ENCODE measurements at places on chromosomes 16 and 17.

- DNase-seq = no peak
These were observed 34.5 kb upstream of the TNRC6A start for GRCh38 chr16:24694931-24695330.

DNA sequence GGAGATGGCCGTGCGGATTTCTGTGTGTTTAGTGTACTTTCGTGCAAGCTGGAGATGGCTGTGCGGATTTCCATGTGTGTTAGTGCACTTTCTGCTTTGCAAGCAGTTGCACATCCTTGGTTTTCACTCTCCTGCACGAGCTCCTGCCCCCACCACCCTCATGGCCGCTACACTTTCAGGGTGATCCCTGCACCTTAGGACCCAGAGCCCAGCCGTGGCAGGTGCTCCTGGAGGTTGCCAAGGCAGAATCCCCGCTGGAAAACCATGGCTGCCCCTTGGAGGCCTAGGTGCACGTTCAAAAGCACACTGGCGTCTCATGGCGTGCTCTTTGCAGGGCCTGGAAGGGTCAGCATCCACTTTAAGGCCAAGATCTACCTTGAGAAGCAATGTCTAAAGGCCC, 311.0 kb upstream of the TNRC6C start:
- no peak for DNase-seq

DNA sequence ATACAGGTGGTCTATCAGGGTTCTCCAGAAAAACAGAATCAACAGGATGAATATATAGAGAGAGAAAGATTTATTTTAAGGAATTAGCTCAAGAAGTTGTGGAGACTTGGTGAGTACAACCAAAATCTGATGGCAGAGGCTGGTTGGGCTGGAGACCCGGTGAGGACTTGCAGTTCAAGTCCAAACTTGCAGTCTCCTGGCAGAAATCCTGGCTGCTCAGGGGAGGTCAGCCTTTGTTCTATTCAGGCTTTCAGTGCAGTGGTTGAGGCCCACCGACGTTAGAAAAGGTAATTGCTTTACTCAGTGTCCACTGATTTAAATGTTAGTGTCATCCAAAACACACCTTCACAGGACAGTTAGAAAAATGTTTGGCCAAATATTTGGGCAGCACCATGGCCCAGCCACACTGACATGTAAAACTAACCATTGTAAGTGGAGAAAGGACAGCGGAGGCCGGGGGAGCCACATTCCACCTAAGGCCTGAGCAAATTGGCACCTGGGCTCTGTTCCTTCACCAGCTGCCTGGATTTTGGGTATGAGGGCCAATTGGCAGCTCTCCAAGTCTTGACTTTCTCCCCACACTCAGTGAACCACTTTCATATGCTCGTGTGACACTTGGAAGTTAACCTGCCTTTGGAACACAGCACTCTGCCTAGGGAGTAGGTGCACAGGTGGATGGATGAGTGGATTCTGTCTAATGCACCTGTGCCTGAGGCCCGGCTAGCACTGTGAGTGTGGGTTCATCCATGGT, 54.7 kb downstream of the CACNG5 start:
- DNase-seq = no peak

GRCh38 chr16:54630284-54630967, 300.2 kb upstream of the IRX5 start:
- no peak for DNase-seq

DNA sequence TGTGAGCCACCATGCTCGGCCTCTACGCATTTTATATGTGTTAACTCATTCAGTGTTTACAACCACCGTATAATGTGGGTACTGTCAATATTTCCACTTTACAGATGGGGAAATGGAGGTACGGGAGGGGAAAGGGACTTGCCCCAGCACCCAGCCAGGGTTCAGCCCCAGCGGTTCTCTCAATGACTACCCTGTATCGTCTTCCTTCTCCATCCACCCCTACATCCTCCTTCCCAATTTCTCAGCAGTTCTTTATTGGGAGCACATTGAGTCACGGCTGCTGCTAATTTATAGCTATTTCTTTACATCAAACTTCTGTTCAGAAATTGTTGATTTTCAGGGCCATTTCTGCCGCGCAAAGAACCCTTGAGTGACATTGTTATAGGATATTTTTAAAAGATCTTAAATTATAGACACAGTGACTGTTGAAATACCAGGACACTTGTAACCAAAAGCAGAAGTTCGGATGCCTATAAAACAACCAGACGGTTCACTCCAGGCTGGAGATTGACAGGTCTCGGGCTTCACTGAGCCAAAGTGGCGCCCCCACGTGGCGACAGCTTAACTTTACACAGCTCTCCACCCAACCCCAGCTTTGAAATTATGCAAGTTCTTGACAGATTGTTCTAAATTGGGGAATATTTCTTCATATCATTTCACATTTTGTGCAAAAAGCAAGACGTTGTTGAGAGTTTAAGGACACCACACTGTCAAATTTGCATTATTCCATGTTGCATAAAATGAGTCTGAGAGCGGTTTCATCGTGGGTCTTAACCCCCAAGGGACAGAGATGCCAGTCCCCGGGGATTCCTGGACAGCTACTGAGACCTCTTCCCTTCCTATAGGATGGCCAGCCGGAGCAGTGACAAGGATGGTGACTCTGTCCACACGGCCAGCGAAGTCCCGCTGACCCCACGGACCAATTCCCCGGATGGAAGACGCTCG, 11.8 kb downstream of the SYT17 start:
- peak; percentile 93 for DNase-seq

GRCh38 chr17:82603981-82604448, 44.2 kb downstream of the WDR45B start:
- peak; percentile 81 for DNase-seq

- DNase-seq = no peak
These were observed 98.0 kb downstream of the RAB11FIP4 start for GRCh38 chr17:31489295-31490018.

- DNase-seq = no peak
These were observed 7.2 kb downstream of the SLC16A5 start for GRCh38 chr17:75094871-75095399.

- no peak for DNase-seq
These were observed 1060.2 kb upstream of the EEF2KMT start for GRCh38 chr16:6157806-6158205.

DNA sequence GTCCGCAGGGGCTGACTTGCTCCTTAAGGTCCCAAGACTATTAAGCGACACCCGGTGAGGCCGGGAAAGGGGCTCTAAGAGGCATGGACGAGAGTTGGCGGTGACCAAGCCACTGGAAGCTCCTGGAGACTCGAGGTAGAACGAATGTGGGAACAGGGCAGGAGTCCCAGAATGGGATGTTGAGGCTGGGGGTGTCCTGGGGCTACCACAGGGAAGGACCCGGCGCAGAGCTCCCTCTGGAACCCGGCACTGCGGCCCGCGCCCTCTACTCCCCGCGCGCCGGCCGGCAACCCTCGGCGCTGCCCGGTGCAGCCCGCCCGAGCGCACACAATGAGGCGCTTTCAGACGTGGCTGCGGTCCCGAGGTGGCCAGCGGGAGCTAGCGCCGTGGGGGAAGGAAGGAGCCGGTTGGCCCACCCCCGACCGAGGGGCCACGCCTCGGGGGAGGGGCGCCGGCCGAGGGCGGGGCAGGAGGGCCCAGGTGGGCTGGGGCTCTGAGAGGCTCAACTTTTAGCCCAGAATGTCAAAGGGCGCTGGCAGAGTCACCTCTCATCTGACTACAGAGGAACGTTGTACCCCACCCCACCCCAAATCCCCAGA, at the start of gene CHST6:
Gene CHST6 (minus strand): TSS at position 366 of the 599 bp plus-strand sequence. CDS start 15,613 bp downstream, outside the sequence.
- no peak for DNase-seq

- DNase-seq = no peak
These were observed 23.5 kb downstream of the SNX29 start for GRCh38 chr16:12000032-12000431.

GRCh38 chr17:28536532-28537218, 15.7 kb downstream of the UNC119 start:
- no peak for DNase-seq

DNA sequence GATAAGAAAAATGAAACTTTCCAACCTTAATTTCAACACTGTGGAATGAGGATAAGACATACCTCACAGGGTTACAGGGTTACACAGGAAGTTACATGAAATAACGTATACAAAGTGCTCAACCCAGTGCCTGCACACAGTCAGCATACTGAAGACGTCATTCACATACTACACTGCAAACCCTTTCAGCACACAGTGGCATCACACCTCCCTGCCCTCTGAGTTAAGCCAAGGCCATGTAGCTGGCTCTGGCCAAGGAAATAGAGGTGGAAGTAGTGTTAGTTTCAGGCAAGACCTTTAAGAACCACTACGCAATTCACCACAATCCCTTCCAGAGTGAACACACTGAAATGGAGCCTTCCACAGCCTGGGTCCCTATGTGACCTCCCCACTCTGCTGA, 46.6 kb upstream of the GSG1L start:
- no peak for DNase-seq

- no peak for DNase-seq
These were observed 29.0 kb downstream of the KATNB1 start for GRCh38 chr16:57764341-57765159.

DNA sequence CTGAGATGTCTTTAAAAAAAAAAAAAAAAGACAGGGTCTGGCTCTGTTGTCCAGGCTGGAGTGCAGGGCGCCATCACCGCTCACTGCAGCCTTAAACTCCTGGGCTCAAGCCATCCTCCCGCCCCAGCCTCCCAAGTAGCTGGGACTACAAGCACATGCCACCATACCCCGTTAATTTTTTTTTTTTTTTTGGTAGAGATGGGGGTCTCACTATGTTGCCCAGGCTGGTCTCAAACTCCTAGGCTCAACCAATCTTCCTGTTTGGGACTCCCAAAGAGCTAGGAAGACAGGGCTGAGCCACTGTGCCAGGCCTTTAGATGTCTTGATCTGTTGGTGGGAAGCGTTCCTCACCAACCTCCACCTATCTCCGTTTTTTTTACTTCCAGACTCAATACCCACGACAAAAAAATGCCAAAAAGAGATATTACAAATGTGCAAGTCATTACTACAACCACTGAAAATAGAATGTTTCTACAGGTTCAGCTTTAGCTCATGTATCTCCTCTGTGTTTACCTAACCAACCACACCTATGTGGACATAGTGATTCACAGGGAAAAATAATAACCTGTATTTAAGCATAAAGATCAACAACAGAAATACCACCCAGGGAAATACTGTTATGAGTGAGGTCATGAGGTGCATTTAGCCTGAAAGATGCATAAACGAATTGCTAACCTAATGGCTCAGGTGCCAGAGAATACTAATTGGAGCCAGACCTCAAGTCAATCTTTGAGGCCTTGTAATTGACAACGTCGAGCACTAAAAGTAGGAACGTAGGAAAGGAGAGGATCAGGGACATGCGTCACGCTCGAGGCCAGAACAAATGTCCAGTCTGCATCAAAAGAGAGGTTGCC, 22.6 kb downstream of the NACA2 start:
- no peak for DNase-seq

- no peak for DNase-seq
These were observed 28.0 kb downstream of the ZCCHC14 start for GRCh38 chr16:87464691-87465300.

DNA sequence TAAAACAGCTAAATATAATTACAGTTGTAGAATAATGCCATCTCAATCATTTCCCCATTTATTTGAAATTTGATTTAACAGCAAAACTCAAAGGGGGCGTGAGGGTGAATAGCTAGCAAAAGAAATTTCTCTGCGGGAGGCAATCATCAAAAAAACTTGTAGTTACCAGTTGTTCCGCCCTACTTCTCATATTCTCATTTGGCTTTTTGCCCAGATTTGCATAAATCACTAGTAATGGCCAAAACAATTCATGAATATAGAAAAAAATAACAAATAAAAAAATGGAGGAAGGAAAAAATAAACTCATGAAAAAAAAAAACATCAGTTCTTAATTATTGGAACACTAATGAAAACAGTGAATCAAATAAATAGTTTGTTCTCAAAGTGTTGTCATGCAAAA, 722.6 kb upstream of the KIF2B start:
- DNase-seq = no peak

- no peak for DNase-seq
These were observed 242.0 kb upstream of the RBFOX1 start for GRCh38 chr16:7090628-7091115.

- DNase-seq = peak; percentile 74
These were observed 22.6 kb downstream of the AKAP1 start for GRCh38 chr17:57107498-57108101.

All from NCI-H510A treated with DMSO at 0.1 percent for 48 hours (cell line).